T-helper 2 cell (primary cell): ENCODE measurements at places on chromosomes 1 and 21.

GRCh38 chr1:94143809-94144176 lies 22.8 kb upstream of the ABCA4 start:
- no peak for DNase-seq

GRCh38 chr1:165073185-165074007 lies 283.1 kb downstream of the LMX1A start:
- no peak for DNase-seq

DNA sequence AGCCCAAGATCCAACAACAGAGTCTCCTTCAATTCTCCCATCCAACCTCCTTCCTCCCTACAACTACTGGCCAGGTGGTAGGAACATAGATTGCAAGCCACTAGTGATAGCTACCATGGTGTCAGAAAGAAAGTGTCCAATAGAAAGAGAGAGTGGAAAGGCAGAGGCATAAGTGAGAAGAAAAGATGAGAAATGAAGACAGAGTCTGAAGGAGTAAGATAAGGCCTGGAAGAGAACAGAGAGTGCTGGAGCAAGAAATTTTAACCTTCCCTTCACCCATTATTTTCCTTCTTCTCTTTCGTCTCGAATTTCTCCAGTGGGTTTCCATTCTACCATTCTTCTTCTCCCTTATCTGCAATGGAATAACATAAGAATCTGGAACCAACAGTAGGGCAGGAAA lies 57.9 kb downstream of the CDC42BPA start:
- no peak for DNase-seq

- DNase-seq, result no peak
These were observed 30.2 kb upstream of the RNF187 start for GRCh38 chr1:228457017-228457395.

GRCh38 chr1:108140177-108140576 lies 60.0 kb downstream of the SLC25A24 start:
- no peak for DNase-seq

GRCh38 chr1:30852026-30852425 lies 56.5 kb downstream of the SDC3 start:
- no peak for DNase-seq

DNA sequence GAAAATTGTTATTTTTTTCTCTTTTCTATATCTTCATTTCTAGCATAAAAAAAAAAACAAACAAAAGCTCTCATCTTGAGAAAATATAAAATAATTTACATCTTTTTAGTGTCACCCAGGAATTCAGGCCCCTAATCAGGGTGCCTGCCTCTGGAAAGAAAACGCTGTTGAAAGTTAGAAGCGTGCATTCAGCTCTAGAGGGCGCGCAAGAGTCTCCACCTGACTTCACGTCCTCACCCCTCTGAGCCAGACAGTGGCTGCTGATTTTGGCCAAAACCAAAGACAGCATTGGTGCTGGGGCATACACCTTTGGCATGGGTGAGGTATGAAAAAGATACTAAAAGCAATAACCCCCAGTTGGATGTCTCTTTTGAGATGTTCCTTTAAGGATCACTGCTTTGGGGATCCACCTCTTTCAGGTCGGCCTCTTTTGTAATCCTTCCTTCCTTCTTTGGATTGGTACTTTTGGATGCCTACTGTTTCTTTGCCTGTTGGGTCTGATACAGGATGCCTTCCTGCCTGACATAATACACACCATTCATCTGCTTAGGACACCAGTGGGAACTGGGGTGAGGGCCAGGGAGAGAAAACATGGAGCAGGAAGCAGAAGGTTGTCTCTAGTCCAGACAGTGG lies 77.6 kb upstream of the CHRM3 start:
- peak; percentile 25 for DNase-seq

GRCh38 chr1:56409112-56409691 lies 170.2 kb downstream of the PLPP3 start:
- no peak for DNase-seq

GRCh38 chr1:99725996-99726395 lies 40.4 kb downstream of the FRRS1 start:
- DNase-seq, result no peak

- no peak for DNase-seq
These were observed 17.1 kb upstream of the PRRC2C start for GRCh38 chr1:171468120-171468750.

DNA sequence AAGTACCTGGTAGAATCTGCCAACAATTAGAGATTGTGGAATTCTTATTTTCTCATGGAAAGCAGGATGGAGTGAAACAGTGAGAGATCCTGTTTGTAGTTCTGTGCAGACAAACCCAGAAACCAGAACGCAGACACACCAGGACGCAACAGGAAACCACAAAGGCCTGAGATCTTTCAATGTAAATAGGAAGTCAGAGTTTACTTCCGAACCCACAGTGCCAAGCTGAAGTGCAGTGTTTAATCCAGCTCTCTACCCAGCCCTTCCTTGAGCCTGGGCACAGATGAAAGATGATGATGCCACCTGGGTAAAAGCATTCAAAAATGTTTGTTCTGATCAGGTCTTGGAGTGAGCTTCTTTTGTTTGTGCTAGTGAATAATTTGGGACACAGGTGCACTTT lies 244.2 kb upstream of the HOOK1 start:
- peak; percentile 38 for DNase-seq

DNA sequence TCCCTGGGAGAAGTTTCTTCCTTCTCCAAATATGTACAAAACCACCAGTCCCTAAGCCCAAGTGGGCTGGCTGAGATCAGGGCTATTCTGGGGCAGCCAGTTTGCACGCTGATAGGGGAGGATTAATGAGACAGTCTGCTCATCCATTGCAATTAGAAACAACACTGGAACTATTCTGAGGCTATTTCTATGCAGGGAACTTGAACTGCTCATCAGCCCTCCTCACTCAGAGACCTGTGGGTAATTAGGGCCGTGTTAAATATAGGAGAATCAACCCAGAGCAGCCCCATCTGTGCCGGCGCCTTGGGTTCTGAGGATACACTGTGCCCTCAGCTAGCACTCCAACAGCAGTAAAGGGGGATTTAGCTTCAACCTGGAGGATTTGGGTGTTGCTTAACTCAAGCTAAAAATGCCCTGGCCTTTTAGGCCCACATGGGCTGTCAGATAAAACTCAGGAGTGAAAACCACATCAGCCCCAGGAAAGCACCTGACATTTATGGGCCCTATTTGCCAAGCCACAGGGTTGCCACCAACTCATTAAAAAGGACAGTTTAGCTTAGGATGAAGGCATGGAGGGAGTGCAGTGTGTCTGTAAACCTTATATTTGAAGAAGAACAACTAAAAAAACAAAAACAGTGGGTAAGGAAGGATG lies 53.9 kb downstream of the DUSP10 start:
- DNase-seq, result no peak

GRCh38 chr1:41175546-41175945 lies 66.6 kb downstream of the SCMH1 start:
- DNase-seq, result no peak

GRCh38 chr1:99445071-99445470 lies 180.8 kb downstream of the PLPPR4 start:
- DNase-seq, result no peak

- no peak for DNase-seq
These were observed 36.6 kb downstream of the RGL1 start for GRCh38 chr1:183841550-183841949.

DNA sequence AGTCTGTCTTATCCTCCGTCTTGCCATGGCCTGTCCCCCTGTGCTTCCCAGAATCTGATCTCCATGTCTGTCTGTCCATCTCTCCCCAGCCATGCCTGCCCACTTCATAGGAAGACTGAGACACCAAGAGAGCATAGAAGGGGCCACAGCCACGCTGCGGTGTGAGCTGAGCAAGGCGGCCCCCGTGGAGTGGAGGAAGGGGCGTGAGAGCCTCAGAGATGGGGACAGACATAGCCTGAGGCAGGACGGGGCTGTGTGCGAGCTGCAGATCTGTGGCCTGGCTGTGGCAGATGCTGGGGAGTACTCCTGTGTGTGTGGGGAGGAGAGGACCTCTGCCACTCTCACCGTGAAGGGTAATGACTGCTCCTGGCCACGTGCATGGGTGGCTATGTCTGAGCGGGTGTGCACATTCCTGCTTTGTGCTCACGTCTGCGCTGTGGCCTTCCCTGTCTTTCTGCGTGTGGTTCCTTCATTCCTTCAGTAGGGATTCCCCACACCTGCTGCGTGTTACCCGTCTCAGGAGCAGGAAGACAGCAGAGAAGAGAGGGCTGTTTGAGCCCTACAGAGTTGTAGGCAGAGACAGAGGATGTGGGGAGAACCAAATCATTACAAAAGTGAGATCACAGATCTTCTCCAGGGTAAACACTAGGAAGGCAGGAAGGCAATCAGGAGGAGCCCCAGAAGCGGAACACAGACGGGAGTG lies 80.8 kb downstream of the OBSCN start:
- no peak for DNase-seq

GRCh38 chr1:83559129-83559840 lies 439.6 kb downstream of the TTLL7 start:
- DNase-seq, result no peak

- DNase-seq, result no peak
These were observed 727.2 kb upstream of the ADGRL2 start for GRCh38 chr1:81073580-81073979.

- no peak for DNase-seq
These were observed 11.2 kb downstream of the ALX3 start for GRCh38 chr1:110059133-110059863.

GRCh38 chr1:6554031-6554906 lies at the start of gene NOL9:
NOL9 (minus strand) TSS chr1:6554513; CDS start chr1:6554502, 11 bp downstream.
- DNase-seq, result peak; percentile 92

DNA sequence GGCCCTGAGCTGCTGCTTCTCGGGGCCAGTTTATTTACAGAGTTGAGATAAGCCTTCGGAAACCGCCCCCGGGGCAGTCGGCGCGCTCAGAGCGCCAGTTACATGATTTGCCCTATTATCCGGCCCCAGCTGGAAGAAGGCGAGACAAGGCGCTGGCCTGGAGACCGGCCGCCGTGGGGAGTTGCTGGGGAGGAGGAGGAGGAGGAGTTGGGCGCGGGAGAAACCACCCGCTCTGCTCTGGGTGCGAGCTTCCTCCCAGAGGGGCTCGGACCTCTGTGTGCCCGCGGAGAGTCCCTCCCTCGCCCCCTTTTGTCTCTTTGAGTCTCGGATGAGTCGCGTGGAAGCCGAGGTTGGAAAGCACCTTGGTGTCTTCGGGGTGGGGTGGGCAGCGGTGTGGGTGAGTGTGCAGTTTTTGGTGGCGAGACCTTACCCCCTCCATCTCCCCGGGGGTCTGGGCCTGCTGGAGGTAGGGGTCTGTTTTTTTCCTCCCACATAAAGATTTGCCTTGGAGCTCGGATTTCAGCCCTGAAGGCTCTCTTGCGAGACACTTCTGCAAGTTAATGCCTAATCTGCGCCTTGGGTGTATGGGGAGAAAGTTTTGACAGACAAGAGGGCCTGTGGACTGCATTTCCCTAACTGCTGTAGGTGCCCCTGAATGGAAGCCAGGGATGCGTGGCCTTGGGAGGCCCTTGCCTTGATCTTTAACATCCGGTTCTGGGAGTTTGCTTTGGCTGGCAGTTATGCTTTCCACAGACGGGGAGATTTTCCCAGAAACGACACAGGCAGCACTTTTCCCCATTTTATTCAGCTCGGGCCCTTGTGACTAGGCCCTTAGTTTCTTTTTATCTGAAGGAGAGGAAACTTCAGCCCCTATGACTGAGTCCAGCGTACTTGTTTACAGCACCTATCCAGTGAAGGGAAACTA lies 80.0 kb downstream of the NDUFS5 start:
- no peak for DNase-seq

DNA sequence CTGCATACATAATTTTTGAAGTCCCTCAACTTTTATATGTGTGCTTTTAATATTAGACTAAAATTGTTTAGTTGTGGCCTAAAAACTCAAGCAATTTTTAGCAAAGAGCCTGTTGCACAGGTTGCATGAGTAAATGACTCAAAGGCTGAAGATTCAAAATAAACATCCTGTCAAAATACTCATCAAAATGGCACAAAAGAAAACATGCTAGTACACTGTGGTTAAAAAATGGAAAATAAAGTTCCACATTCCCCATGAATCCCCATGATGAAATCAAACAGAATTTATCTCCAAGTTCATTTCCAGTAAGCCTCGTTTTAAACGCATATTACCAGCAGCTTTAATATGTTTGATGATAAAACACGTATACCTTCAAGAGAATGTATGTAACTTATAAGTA lies 230.1 kb upstream of the MAP1LC3C start:
- DNase-seq, result no peak

DNA sequence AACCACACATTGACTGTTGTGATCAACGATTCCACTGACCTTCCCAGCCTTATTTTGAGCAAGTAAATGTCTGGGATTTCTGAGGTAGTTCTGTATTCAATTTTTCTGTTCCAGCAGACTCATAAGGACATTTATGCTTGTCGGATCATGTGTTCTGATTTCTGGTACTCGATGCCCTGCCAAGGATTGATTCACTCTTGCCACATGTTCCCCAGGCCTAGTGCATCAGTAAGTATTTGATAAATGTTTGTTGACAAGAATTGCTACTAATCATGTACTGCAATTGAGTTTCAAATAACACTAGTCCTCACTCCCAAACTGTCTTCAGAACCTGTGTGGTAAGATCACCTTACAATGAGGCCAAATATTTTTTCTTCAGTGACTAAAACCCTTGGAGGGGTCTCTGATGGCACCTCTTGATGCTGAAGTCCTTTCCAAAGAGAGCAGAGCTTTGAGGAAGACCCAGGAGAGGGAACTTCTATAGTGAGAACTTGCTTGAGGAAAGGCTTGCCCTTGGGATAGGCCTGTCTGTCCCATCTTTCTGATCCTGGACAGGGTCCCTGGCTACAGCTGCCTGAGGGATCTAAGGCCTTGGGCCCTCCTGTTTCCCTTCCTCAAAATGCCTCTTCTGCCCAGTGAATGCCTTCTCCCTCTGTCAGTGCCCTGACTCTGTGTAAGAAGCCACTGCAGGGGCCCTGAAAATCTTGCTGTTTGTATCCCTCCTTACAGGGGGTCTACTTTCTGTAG lies 115.8 kb upstream of the FAM78B start:
- DNase-seq, result no peak

DNA sequence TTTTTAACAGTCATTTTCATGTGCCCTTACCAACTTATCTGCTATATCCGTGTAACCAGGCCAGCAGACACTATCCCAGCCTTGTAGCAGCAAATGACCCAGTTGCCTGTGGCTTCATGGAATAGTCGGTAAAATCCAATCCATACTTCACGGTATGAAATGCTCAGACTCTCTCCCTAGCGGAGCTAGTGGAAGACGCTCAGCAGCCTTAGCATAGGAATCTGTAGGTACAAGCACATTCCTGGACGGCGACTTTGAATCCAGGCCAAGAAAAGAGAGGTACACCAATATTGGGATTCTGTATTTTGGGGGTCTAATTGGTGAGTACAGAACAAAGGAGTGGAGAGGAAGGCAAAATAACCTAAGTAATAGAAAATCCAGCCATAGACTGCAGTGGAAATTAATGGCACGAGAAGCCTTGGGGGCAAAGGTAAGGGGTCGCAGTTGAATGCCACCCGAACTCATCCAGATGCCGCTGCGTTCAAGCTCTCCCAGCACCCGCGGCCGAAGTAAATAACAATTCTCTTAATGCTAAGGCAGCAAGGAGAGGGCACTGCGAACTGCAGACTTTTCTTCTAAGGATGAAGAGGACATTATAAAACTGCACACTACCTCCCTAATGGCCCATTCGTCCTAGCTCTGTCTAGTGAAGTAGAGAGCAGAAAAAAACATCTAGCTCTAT lies 17.7 kb upstream of the TBX15 start:
- DNase-seq, result no peak
